ENCODE measurements at places on chromosomes 2 and 18.

DNA sequence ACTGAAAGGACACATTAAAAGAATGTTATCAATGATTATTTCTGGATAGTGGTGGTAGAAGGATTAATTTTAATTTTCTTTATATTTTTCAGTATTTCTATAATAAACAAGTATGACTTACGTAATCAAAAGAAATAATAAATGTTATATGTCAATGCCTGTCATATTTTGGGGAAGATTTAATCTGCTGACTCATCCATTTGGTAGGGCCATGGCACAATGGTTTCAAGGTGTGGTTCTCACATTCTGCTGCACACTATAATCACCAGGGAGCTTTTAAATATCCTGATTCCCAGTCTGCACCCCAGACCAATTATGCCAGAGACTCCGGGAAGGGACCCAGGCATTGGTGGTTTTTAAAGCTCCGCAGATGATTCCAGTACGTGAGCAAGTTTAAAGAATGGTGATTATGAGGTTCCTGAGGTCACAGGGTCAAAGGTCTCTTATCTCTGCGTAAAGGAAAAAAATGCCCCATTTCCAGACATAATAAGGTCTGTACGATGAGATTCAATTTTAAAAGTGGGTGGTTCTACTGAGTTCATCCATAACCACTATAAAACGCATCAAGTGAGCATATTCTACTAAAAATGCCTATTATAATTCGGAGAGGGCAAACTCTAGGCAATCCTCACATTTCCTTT, 27.2 kb downstream of the WIPF1 start:
- DNase-seq = no peak

DNA sequence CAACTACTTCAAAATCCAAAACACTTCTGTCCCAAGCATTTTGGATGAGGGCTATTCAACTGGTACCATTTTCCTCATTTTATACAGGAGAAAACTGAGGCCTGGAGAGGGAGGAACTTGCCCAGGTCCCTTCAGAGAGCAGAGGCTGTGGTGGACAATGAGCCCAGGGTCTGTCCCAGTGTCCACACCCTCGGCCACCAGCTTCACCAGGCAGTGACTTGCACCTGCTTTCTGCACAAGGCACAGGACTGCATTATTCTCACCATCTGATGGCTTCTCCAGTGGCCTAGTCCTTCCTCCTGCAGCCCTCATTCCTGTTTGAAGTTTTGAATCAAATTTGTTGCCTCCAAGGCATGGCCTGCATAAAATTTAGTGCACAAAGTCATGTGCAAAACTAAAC, 53.3 kb downstream of the RNF144A start:
- DNase-seq = no peak

- no peak for DNase-seq
These were observed 183.6 kb downstream of the BABAM2 start for GRCh38 chr2:28074137-28074536.

- DNase-seq = no peak
These were observed 37.4 kb downstream of the TMEM87B start for GRCh38 chr2:112092286-112093041.

GRCh38 chr2:52936029-52936428, 831.6 kb upstream of the CHAC2 start:
- no peak for DNase-seq
